ENCODE measurements at places on chromosomes 3 and 15. TPM values are rescaled to one million over a fixed set of nuclear protein-coding genes. Genes with fewer than 3 reads are reported as not detected.

DNA sequence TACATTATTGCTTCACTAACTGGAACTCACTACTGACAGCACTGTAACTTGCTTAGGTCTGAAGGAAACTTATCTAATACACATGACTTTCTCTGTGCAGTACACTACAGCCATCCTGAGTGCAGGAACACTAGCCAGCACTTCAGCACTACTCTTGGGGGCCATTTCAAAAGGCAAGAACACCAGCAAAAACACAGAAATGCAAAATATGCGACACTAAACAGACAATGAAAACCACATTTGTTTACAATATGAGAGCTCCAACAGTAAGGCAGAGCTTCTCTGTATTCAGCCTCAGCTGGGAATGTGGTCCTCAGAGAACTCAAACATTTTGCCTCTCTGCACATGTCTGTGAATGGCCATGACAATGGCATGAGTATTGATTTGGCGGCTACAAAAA lies 109.6 kb downstream of the ARRDC4 start:
- DNase-seq = no peak

GRCh38 chr3:188268336-188268735 lies 114.4 kb downstream of the LPP start:
- no peak for DNase-seq

GRCh38 chr15:29689287-29689986 lies 132.8 kb downstream of the TJP1 start:
- peak; percentile 80 for DNase-seq

FOXL2 gene
- not detected for total RNA-seq

HDDC3 gene
- total RNA-seq = 17.1 TPM

DNA sequence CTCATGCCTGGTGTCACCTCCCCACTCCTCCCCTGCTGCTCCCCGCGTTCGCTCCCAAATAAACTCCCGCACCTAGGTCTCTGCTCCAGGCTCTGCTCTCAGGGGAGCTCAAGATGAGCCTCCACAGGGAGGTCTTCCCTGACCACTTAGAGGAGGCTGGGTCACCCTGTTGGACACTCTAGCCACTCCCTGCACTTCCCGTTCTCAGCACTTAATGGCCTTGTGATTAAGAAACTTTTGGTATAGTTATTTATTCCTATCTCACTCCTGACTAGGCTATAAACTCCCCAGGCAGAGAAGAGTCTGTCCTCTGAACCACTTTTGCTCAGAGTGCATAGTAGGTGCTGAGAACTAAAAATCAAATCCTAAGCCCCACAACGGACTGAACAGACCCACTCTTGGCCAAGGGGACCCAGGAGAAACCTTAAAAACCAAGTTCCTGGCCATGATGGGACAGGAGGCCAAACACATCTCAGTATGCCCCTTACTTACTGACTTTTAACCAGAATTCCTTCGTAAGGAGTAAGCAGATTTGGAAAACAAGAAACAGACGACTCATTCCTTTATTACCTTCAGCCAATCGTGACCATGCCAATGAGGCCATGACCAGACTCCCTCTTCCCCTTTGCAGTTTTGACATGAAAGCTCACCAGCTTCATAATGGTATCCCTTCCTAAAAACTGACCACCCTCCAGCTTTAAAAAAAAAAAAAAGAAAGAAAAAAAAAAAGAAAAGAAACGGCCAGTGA lies 69.0 kb upstream of the HRH1 start:
- no peak for DNase-seq

- DNase-seq = no peak
Observed at GRCh38 chr3:49265661-49266386, 11.2 kb downstream of the C3orf62 start.

DNA sequence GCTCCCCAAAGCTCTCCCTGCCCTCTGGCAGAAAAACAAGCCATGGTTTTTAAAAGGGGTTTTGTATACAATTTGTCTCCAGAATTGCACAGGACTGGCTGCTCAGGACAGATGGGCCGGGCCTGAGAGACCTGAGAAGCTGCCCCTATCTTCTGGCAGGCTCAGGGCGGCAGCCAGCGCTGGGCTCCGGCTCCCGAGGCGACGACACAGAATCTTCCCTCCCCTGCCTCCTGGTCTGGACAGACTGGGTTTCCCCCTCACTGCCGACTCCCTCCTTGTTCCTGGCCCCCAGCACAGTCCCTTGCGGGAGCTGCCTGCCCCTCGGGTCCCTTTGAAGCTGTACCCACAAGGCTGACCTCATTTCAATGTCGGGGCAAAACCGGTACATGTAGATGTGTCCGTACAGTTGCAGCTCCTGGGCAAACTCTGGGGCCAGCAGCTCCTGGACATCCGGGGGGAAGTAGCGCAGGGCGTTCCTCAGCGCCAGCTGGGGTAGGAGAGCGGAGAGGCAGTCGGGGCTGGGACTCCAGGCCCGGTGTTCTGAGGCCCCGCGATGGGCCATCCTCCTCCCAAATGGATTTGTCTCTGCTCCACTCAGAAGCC lies 7.2 kb downstream of the UROC1 start:
- DNase-seq = no peak

- no peak for DNase-seq
Observed at GRCh38 chr3:8320711-8321458, 180.7 kb upstream of the LMCD1 start.

CD80 gene
- total RNA-seq = 1.3 TPM

DNA sequence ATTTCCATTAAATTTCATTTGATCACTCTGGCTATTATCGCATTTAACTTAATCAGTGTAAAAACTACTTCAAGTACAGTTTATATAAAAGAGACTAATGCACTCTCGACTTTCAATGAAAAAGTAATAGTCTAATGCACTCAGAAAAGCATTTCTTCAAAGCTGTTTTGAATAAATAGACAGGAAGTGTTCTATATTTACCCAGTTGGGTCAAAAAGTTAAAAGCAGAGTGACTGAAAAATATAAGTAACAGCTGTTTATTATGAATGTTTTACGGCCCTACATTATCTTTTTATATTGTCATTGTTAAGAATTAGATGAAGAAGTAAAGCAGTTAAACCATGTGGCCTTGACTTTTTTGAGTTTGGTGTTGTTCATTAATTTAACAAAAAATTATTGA lies 391.8 kb downstream of the ZPLD1 start:
- no peak for DNase-seq

- peak; percentile 81 for DNase-seq
Observed at GRCh38 chr3:123379041-123379830, 69.7 kb downstream of the ADCY5 start.

MBNL1 gene
- total RNA-seq = 284 TPM

SLC28A2 gene
- total RNA-seq = not detected

DNA sequence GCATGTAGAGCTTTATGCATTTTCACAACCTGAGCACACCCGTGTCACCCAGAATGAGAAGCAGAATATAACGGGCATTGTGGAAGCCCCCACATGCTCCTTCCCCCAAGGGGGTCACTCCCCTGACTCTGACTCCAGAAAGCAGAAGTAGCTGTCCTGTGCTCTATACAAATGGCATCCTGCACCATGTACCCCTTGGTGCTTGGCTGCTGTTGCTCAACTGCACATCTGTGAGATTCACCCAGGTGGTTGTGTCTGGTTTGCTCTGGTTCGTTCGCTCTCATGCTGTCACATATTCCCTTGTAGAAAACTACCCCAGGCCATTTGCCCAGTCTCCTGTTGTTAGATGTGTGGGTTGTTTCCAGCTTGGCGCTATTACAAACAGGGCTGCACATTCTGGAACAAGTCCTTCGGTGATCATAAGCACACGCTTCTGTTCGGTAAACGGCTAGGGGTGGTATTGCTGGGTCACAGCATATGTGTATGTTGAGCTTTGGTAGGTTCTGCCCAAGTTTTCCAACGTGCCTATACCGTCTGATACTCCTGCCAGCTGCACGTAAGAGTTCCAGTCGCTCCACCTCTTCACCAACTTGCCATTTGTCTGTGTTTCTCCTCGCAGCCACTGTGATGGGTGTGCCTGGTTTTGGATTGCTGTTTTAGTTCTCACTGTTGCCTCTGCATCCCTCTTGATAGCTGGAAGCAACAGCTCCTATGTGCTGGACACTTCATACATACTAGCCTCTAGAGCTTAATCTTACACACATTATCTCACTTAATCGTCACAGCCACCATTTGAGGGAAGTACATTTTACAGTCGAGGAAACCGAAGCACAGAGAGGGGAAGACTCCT lies 65.4 kb upstream of the SLC6A6 start:
- no peak for DNase-seq

B3GNT5 gene
- total RNA-seq = 35.2 TPM
